AML-193 (cell line): ENCODE measurements at places on chromosomes 4 and X.

GRCh38 chr4:183355405-183355804 lies 33.2 kb upstream of the CLDN24 start:
- DNase-seq: no peak

DNA sequence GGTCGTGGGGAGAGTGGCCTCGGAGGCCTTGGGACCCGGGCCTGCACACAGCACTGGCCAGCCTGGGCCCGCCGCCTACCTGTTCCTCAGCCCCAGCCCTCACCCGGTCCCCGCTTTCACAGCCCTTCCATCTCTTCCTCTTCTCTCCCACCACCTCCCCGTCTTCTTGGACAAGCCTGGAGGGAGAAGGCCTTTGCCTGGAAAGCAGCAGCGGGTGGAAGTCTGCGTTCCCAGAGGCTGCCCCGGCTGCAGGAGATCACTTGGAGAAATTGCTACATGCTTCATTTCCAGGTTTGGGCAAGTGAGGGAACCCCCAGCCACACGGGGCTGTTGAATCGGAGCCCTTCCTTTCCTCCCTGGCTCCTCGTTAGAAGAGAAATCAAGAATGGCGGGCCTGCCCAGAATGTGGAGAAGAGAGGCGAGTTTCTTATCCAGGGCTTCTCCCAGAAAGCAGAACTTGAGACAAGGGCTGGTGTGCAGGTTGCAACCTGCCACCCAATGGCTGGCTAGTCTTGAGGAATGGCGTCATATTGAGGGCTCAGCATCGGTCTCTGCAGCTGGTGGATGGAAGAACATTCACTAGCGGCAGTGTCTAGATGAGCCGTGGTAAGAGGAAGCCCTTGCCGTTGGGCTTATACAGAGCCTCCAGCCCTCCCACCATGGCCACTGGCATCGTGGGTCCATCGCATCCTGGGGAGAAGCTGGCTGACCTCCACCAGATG lies 1.2 kb upstream of the PDZD4 start:
- no peak for DNase-seq

GRCh38 chr4:78721747-78722146 lies 54.4 kb upstream of the BMP2K start:
- DNase-seq: no peak

DNA sequence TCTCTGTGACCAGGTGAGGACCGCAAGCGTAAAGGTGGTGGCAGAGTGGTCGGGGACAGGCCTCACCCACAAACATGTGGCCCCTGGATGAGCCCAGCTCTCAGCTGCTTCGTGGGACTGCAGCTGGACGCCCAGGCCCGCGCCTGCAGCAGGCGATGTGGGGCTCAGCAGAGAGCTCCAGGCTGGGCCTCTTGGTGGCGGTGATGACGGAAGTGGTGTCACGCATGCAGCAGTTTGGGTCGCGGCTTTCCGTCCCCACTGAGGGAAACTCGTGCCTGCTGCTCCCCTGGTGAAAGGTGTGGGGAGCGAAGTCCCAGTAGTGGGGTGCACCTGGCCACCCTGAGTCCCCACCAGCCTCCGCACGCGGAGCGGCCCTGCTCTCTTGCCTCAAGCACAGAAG lies 26.9 kb downstream of the PCGF3 start:
- no peak for DNase-seq

DNA sequence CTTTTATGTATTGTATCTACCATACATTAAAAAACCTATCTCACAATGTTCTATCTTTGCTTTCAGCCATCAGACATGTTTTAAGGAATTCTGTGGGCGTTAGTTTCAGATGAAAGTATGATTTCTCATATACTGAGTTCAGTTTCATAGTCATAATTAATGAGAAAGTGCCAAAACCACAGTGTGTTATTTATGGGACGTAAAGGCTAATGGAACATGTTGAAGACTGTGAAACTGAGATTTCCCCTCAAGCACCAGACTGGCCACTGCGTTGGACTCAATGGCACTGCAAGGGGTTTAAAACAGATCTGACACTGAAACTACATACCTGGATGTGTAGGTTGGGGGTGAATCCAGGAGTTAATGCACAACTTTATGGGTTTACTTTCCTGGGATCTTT lies 32.0 kb downstream of the F8 start:
- no peak for DNase-seq
